ENCODE measurements at places on chromosomes 6 and 20.

DNA sequence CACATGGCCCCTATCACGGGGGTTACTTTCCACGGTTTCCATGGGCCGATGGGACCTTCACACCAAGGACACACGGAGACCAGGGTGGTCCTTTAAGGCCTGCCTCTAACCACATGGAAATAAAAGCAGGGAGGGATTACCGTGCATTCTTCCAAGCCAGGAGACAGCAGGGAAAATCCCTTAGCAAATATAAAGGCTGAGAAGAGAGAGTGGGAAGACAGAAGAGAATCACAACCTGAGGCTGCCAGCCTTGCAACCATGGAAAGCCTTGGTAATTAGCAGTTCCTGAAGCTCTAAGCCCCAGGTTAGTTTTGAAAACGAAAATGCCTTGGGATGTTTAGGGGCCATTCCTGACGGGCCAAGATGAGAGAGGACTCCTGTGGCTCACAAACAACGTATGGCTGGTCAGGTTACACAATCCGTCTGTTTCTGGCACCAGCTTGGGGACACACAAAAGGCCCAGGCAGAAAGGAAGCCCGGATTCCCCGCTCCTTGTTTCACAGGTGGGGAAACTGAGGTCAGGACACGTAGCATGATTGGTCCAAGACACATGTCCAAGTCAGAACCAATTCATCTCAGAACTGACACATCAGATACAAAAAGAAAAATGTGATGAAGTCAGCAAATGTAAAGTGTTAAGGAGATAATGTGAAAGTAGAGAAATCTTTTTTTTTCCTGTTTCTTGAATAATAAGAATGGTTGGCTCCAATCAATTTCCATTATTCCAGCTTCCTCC, 2.8 kb downstream of the PREX1 start:
- DNase-seq, result no peak

DNA sequence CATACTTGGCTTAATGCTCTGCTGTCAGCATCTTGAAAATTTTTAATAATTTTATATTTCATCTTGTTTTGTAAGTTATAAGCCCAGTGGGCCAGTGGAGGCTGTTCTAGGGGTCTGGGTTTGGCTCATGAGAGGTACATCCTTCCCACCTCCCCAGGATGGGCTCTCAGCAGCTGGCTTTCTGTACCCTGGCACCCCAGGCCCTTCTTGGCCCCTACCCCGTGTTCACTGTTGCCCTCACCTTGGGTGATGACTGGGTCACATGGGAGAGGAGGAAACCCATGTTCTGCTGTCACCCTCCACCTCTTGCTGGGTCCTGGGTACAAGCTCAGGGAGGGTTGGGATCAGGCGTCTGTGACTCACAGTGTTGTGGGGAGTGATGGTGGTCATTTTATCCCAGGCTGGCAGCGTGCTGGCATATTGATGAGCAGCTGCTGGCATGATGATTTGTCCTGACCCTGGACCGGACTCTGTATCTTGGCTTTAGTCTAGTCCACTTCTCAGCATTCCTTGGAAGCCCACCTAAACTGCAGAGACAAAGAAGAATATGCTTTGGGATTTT, 34.6 kb downstream of the SLC16A10 start:
- no peak for DNase-seq

GRCh38 chr20:14114065-14114704, 118.9 kb downstream of the MACROD2 start:
- no peak for DNase-seq

DNA sequence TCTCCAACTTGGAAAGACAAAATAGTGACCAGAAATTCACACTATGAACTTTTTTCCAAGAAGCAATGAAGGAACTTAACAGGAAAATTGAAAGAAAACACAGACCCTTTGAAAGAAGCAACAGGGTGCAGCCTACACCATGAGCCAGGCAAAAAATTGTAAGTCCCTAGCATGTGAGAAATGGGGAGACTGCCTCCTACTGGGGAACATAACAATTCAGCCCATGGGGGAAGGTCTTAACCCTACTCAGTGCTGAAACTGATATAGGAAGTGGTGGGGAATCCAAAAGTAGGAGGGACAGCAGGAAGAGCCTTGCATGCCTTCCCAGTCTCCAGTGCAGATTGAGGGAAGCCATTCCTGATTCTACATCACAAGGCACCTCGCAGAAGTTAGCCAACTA, 235.1 kb upstream of the UFL1 start:
- DNase-seq, result no peak

GRCh38 chr20:17442588-17442987, 88.6 kb downstream of the BFSP1 start:
- no peak for DNase-seq

DNA sequence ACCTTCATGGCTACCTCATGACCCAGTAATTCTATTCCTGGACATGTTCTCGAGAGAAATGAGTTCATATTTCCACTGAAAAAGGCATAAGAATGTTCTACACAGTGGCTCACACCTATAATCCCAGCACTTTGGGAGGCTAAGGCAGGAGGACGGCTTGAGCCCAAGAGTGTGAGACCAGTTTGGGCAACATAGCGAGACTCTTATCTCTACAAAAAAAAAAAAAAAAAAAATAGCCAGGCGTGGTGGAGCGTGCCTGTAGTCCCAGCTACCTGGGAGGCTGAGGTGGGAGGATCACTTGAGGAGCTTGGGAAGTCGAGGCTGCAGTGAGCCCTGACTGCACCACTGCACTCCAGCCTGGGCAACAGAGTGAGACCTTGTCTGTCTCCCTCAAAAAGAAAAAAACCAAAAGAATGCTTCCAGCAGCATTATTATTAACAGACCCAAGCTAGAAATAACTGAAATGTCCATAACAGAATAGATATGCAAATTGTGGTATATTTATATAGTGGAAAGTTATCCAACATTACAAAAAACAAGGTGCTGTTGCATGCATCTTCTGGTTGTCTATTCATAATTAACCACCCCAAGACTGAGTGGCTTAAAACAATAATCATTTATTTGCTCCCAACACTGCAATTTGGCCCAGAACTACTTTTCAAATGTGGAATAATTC, 9.4 kb upstream of the RAB44 start:
- no peak for DNase-seq

- no peak for DNase-seq
Observed at GRCh38 chr6:114033606-114034005, 62.7 kb upstream of the HDAC2 start.

DNA sequence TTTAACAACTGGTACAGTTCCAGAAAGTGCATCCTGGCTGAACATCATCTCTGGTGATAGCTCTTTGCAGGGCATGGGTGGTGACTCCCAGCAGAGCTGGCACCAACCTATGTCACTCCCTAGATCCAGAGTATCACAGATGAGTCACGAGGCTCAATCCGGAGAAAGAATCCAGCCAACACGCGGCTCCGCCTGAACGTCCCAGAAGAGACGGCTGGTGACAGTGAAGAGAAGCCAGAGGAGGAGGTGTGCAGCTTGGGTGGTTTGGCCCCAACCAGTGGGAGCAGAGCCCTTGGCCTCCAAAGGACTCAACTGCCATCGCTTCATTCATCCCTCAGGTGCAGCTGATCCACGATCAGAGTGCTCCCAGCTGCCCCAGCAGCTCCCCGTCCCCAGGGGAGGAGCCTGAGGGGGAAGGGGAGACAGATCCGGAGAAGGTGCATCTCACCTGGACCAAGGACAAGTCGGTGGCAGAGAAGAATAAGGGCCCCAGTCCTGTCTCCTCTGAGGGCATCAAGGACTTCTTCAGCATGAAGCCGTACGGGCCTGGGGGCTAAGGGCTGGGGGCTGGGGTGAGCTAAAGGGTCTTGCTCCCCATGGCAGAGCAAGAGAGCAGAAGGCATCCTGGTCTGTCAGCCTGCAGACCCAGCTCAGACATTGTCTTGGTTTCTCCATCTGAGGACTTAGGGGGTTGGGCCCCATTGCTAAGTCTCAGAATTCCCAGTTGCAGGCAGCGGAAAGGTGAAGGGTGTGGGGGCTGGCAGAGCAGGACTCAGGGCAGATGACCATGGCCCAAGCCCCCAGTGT, 27.2 kb downstream of the SLC12A5 start:
- DNase-seq, result no peak

- DNase-seq, result no peak
Observed at GRCh38 chr20:57881466-57882385, 171.9 kb upstream of the PMEPA1 start.

Measured in stimulated activated CD8-positive, alpha-beta memory T cell treated with anti-CD3 and anti-CD28 coated beads, Interleukin-2, amount 100 ng/mL, for 1 hour (primary cell).